ENCODE measurements at places on chromosomes 3 and 15.

GRCh38 chr3:61966200-61966599, 404.8 kb downstream of the PTPRG start:
- DNase-seq: no peak

GRCh38 chr3:166283840-166284239, 446.6 kb upstream of the BCHE start:
- no peak for DNase-seq

DNA sequence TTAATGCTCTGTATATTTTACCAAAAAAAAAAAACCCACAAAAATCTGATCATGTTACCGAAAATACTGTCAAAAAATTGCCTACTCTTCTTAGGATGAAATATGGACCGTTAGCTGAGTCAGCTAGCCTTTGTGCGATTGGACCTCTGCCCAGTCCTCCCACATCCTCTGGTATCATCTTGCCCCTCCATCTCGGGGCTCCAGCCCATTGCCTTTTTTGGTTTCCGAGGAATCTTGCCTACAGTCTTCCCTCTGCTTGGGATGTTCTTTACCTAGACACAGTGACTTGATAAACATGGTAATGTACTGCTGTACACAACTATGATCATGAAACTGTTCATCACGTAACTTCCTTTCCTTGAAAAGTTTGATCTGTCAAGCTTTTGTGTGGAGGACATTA, 371.4 kb downstream of the SV2B start:
- DNase-seq: no peak

DNA sequence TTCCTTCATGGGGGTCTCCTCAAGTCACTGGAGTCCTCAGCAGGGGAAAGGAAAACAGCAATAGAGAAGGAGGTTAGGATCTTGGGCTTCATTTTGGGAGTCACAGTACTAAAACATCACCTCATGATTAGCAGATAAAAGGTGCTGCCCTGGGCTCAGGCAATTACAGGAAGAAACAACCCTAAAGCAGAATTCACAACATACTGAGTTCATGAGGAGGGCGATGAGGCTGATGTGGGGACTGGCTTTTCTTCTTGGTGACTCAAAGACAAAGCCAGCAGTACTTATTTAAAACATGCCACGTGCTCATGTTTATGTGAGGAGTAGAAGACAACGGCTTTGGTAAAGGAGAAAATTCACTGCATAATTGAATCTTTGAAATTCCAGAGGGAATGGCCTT, 822.3 kb upstream of the CFAP20DC start:
- no peak for DNase-seq

- no peak for DNase-seq
Observed at GRCh38 chr3:14486460-14486859, 53.7 kb downstream of the GRIP2 start.

- no peak for DNase-seq
Observed at GRCh38 chr15:58627701-58628100, 121.8 kb downstream of the ADAM10 start.

GRCh38 chr3:112327371-112327951, 5.5 kb upstream of the CD200 start:
- DNase-seq: no peak

- no peak for DNase-seq
Observed at GRCh38 chr3:73361591-73361990, 263.1 kb downstream of the PDZRN3 start.

GRCh38 chr15:83284559-83285283, at the start of gene BNC1:
BNC1 (minus strand) TSS chr15:83284664; CDS start chr15:83284628, 36 bp downstream.
- no peak for DNase-seq

DNA sequence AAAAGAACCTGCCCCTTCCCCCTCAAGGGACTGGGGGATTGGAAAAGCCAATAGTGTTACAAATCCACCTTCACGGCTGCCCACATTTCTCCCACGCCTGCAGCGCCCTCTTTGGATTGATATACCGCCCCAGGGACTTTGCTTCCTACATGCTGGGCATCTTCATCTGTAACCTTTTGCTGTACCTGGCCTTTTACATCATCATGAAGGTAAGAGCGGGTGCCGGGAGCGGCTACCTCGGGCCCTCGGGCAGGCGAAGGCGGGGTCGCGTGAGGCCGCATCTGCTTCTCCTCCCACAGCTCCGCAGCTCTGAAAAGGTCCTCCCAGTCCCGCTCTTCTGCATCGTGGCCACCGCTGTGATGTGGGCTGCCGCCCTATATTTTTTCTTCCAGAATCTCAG, 73.1 kb downstream of the USF3 start:
- DNase-seq: no peak

Data from activated CD4-positive, CD25-positive, alpha-beta regulatory T cell treated with anti-CD3 and anti-CD28 coated beads, Interleukin-2, amount 50 U/mL, for 16 hours (primary cell).